ENCODE measurements at places on chromosomes 5 and 9.

DNA sequence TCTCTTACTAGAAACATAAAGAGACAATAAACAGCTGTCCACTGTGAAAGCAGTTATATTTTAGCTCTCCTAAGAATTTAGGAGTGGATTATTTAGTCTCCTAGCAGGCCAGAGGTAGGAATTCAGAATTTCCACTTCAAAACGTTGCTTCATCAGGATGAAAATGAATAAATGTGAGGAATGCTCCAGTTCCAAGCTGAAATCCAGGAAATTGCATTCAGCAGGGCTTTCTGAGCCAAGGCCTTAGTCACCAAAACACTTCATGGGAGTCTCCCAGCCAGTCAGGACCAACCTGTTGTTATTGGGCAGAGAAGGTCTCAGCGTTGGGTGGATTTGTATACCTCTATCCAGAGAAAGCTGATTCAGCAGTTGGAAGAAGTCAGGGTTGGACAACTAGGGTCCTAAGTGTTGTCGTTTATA is 1040.3 kb downstream of the TLE1 start:
- DNase-seq, result no peak

DNA sequence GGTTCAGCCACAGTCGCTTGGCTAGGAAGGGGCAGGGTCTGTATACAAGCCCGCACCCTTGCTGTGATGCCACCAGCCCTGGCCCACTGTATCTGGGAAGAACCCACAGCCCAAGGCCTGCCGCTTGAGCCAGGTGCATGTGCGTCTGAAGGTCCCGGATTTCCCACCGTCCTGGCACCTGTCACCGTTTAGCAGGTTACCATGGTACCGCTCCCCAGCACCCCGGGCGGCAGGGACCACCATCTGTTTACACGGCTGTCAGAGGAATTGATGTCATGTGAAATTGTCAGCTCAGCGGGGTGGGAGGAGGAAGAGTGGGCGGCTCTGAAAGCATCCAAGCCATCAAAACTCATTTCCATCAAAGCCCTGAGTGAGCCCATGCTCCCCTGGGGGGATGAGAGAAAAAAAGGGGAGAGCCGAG is 92.7 kb downstream of the HRH2 start:
- no peak for DNase-seq

GRCh38 chr5:175238326-175238725 is 205.7 kb downstream of the DRD1 start:
- DNase-seq, result no peak

DNA sequence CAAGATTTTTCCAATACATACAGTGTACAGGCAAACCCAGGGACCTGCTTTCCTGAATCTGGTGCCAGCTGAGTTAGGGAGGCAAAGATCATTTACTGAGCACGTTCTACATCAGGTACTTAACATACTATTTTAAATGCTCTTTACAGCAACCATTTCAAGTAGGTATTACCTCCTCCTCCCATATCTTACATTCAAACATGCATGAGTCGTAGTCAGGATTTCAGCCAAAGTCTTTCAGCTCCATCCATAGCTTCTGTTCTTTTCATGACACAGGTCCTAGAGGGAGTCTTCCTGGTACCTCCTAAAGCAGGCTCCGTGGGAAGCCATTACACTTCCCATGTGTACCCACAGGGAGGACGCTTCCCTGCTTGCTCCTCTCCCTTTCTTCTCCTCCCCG is 11.7 kb downstream of the KCNV2 start:
- no peak for DNase-seq

DNA sequence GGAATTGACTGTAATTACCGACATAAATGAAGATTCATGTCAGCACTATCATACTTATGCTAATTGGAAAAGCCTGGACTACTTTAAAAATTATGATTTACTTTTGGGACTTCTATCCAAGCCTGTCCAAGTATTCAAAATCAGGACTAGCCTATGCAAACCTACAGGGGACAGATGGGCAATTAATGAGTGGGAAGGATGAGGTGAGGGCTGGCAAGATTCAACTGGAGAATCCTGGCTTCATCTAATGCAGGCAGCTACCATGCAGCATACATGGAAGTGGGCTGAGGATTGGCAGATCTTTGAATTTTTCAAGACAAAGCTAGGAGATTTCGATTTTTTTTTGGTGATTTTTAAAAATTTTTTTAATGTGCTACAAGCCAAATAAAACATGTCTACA is 532.6 kb downstream of the CSNK1G3 start:
- DNase-seq, result no peak

DNA sequence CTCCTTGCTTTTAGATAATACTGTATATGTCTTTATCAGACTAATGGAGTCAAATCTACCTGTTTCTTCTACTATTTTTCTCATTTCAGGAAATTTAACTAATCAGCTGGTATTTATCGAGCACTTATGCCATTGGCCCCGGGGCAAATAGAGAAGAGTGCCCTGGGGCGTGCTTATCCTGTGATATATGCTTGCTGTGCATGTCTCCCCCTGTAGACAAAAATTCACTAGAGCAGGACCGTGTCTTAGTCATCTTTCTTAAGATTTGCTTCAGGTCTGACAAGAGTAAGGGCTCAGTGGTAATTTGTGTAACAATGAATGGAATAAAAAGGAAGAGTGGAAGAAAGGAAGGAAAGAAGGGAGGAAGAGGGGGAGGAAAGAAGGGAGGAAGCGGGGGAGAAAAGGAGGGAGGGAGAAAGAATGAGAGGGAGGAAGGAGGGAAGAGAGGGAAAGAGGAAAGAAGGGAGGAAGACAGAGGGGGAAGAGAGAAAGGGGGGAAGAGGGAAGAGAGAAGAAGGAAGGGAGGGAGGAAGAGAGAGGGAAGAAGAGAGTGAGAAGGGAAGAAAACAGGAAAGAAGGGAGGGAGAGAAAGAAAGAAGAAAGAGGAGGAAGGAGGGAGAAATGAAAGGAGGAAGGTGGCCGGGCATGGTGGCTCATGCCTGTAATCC is 295.7 kb upstream of the PANK3 start:
- no peak for DNase-seq

DNA sequence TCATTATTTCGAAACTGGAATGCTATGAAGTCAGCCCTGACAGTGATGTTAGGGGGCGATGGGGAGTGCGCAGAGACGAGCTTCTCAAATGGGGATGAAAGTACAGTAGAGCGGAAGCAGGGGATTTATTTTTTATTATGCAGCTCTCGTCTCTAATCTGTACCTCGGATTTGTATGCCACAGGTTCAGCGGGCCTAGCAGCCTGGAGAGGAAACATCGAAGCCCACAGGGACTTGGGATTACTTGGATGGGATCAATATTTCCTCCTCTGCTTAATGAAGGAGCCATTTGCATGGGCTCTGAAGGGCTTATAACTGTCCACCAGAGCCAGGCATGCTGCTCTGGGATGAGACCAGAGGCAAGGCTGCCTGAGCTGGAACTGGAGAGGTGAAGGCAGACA is 133.5 kb upstream of the RAPGEF1 start:
- DNase-seq, result no peak

GRCh38 chr9:89916001-89916597 is 311.3 kb downstream of the GADD45G start:
- no peak for DNase-seq

GRCh38 chr5:104998169-104998568 is 1435.6 kb upstream of the NUDT12 start:
- no peak for DNase-seq

DNA sequence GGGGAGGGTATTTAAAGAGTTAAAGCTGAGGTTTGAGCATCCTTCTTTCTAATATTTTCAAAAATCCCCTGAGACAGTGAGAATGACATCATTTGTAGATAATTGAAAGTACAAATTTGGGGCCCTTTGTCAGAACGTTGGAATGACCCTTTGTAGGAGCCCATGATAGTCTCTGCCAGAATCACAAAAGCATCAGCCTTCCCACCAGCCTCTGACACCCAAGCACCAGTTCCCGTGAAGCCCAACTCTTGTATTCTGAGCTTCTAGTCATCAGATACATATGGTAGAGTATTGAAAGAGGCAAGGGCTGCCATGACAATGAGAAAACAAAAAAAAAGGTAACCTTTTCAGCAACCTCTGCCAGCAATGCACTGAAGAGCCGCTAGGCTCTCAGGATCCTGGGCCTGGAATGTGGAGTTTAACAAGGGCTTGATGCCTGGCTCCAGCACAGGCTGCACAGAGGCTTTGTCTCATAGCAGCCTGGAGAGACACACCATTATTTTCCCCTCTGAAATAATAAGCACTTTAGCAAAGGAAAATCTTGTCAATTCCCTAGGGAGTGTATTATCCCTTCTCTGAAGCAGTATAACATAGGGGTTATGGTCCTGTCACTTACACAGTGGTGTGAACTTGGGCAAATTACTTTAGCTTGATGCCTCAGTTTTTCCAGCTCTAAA is 114.4 kb downstream of the ZNF608 start:
- no peak for DNase-seq
